ENCODE measurements at places on chromosomes 7 and 10.

- no peak for DNase-seq
Observed at GRCh38 chr7:149456506-149457421, 4.1 kb downstream of the ZNF777 start.

DNA sequence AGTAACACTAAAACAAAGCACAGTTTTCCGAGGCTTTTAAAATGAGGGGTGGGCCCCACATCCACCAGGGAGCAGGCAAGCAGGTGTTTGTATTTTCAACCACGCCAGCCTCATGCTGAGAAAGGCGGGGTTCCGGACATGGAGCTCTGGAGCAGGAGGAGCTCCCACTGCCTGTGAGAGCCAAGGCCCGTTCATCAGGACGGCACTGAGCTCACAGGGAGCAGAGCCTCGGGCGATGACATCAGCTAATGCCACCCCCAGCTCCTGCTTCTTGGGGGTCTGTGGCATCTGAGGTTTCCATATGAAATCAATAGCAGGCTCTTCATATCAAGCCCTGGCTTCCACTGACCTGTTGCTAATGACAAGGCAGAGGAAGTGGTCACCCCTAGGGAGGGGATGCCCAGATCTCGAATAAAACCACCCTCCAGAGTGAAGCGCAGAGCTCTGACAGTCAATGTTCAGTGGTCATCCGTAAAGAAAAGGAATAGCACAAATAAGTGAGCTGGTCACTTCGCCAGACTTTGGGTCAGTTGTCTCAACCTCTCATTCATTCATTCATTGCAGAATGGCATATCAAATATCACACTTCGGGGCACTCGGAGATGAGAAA is 89.1 kb downstream of the TNS3 start:
- DNase-seq, result no peak

- no peak for DNase-seq
Observed at GRCh38 chr7:114944745-114945625, 23.1 kb downstream of the MDFIC start.

- no peak for DNase-seq
Observed at GRCh38 chr7:159158125-159158887, 13.6 kb upstream of the VIPR2 start.

- DNase-seq, result no peak
Observed at GRCh38 chr10:76763376-76763775, 874.2 kb downstream of the KCNMA1 start.

GRCh38 chr7:22190736-22191135 is 166.2 kb downstream of the RAPGEF5 start:
- no peak for DNase-seq

- no peak for DNase-seq
Observed at GRCh38 chr7:77985232-77985973, 186.8 kb downstream of the PHTF2 start.

- DNase-seq, result no peak
Observed at GRCh38 chr10:23341004-23341403, 3.6 kb downstream of the C10orf67 start.

GRCh38 chr10:86100581-86101061 is 266.0 kb downstream of the GRID1 start:
- DNase-seq, result no peak

- DNase-seq, result no peak
Observed at GRCh38 chr10:117544711-117545140, 2.2 kb downstream of the EMX2 start.

DNA sequence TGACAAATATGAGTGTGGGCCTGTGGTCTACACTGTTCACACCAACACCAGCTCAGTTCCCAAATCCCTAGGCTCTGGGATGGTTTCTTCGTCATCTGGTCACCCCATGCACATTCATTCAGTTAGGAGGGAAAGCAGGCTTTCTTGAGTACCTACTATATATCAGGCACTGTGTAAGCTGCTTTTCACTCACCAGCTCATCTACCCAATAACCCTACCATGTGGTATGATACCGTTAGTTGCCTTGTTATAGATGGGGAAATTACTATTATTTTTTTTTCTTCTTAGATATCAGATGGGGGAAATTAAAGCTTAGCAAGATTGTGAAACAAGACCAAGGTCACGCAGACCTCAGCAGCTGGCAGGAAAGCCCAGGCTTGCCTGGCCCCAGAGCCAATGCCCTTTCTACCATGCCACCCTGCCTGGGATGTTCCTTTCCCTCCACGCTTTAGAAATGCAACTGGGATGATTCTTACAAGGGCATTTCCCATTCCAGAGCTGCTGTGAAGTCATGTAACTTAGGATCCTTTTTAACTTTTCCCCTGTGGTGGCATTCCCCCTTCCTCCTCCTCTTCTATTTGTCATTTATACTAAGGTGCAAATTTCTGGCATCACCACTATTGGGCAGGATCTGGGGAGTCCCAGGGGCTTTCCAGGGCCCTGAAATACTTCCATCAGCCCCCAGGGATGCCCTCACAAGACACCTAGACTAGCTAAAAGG is 93.1 kb upstream of the EFCAB10 start:
- DNase-seq, result no peak

DNA sequence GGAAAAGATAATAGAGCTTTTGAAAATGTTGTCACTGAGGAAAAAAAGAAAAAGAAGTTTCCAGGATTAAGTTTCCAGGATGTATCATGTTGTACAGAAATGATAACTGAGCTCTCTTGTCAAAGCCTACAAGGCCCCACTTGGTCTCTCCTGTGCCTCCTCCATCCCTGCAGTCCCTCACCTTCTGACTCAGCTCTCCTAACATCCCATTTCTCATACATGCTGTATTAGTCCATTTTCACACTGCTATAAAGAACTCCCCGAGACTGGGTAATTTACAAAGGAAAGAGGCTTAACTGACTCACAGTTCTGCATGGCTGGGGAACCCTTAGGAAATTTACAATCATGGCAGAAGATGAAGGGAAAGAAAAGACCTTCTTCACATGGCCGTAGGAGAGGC is 3.8 kb upstream of the DGKI start:
- DNase-seq, result no peak

DNA sequence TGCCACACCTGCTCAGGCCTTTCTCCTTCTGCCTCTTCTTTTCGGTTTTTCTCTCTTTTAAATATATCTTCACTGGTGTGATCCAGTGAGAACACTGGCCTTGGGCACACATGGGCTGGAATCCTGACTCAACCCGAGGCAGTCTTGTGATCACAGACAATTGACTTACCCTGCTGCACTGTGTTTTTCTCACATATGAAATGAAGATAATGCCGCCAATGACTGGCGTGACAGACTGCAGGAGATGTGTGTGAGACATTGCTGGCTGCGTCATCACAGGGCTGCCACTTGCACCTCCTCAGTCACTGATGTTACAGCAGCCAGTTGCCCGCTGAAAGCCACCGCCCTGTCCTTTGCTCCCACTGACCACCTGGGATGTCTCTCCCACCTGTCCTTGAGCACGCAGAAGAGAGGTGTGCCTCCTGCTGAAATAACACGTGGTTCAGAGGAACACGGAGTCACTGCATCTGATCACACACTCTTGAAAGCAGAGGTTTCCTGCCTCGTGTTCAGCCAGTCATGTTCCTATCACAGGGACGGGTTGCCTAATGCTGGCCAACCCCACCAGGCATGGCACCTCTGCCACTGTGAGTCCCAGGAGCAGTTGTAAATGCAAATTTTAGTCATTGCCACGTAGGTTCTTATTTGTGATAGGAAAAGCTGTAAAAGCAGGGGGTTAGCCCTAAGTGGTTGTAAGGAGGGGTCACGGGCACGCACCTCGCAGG is 124.6 kb upstream of the LANCL2 start:
- no peak for DNase-seq
